ENCODE measurements at places on chromosomes 3 and 15.

GRCh38 chr15:70337277-70338186 is 239.8 kb upstream of the TLE3 start:
- DNase-seq: peak; percentile 37

GRCh38 chr3:173778251-173778650 is 380.7 kb downstream of the NLGN1 start:
- DNase-seq: no peak

DNA sequence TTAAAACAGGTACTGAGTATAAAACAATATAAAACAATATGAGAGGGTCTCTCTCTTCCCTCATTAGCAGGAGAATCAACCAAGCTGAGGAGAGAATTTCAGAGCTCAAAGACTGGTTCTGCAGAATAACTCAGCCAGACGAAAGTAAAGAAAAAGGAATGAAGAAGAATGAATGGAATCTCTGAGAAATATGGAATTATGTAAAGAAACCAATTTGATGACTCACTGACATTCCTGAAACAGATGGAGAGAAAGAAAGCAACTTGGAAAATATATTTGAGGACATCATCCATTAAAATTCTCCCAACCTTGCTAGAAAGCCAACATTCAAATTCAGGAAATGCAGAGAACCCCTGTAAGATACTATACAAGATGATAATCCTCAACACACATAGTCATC is 630.9 kb downstream of the PYDC2 start:
- DNase-seq: peak; percentile 88

DNA sequence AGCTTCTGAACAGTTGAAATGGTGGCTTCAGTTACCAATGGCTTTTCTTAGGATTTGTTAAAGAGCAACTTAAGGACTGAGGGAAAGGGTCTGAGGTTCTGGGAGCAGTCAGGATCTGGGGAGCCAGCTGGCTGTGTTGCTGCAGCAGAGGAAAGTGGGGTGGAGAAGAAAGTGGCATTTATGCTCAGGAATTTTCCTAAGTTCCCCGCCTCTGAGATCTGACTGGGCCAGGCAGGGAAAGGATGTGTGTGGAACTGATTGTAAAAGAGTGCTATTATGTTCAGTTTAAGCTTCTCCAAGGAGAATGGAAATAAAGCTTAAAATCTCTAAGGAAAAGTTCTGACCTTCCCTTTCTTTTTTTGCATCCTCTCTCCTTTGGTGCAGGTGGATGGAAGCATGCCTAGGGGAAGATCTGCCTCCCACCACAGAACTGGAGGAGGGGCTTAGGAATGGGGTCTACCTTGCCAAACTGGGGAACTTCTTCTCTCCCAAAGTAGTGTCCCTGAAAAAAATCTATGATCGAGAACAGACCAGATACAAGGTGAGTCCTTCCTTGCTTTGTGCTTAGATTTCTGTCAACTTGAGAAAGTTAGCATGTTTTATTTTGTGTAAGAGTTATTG is 37.8 kb downstream of the IQGAP1 start:
- peak; percentile 22 for DNase-seq

DNA sequence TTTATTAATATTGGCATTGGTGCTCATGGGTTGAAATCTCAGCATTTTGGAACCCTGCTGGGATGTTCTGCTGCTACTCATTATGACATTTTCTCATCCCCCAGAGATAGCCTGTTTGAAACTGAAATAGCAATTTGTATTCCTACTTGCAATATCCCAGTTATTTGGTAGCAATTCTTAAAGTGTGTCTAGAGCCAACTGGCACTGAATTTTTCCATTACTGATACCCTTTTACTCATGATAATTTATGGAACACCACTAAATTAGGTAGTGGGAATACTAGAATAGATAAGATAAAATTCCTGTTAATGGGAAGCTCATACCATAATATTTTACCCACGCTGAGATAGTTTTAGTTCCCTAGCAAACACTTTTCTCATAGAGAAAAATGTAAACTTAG is 309.3 kb downstream of the SV2B start:
- DNase-seq: no peak

DNA sequence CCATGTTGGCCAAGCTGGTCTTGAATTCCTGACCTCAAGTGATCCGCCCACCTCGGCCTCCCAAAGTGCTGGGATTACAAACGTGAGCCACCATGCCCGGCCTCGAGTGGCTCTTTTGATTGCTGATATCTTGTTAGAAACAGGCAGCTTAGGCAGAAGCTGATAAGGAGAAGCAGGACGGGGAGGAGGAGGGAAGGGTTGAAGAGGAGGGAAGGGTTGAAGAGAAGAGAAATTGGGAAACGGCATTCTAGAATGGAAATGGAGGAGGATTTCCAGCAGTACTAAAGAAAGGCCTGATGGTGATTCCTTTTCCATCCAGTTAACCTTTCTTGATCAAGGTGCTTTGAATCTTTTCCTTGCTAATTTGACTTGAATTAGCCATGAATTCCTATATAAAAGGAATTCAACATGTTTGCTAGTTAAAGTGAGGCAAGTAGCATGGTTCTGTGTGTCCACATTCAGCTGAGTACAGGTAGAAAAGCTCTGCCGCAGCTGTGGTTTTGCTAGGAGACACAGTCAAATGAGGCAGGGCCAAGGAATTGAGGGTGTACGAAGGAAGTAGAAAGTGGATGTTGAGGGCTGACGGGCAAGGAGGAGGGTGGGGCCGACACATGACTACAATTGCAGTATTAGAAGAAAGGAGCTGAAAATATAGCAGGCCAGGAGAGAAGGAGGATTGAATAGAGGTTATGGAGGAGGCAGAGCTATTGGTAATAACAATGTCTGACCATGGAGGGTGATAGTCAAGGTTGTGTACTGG is 27.2 kb upstream of the ATP1B3 start:
- no peak for DNase-seq

- DNase-seq: no peak
Measured at GRCh38 chr15:35702946-35703495, 157.1 kb upstream of the DPH6 start.

- DNase-seq: no peak
Measured at GRCh38 chr3:43024181-43024885, 45.2 kb downstream of the GASK1A start.

DNA sequence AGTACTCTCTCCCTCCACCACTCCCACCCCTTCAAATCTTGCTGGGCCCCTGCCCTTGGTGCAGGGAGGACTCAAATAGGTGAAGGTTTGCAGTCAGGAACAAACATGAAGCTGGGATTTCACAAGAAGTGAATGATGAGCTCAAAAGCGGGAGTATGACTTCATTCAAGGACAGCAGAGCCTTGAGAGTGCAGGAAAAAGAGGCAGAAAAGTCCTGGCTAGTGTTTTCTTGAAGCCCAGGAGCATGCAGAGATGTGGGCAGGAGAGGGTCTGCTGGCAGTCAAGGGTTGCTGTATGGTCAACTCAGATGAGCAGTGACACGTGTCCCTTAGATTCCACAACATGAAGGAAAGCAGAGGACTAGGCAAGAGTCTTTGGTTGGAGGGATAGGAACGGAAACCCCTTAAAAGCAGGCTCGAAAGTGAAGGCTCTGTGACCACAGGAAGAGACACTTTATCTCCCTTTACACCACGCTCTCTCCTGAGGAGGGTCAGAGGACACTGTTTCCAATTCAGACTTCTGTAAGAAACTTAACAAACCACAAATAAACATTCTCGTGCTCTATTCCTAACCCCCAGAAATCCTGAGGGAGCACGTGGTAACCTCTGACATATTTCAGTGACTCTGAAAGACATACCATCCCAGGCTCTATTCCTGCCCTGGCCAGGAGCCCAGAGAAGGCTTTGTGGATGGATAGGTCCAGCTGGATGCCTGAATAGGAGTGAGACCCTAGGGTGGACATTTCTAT is 168.0 kb upstream of the NDN start:
- DNase-seq: no peak

GRCh38 chr15:52246686-52247431 is 48.7 kb downstream of the MYO5C start:
- DNase-seq: peak; percentile 77

DNA sequence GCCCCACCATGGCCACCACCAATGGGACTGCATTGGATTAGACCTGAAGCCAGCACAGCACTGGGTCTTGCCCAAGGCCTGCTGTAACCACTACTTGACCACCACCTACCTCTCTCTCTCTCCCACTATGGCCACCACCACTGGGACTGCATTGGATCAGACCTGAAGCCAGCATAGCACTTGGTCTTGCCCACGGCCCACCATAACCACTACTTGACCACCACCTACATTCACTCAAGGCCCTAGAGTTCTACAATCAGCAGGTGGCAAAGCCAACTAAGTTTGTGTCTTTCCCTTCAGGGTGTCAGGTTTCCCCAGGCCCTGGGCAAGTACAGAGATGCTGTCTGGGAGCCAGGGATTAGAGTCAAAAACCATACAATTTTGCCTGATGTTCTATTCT is 57.6 kb downstream of the ESYT3 start:
- DNase-seq: no peak

DNA sequence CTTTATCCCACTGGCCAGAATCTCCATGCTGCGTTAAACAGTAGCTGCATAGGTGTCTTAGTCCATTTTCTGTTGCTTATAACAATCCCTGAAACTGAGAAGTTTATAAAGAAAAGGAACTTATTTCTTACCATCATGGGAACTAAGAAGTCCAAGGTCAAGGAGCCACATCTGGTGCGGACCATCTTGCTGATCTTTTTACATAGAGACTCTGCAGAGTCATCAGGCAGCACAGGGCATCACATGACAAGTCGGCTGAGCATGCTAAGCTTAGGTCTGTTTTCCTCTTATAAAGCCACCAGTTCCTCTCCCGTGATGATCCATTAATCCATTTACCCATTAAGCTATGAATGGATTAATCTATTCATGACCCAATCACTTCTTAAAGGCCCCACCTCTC is 22.4 kb upstream of the FAM174B start:
- no peak for DNase-seq

- no peak for DNase-seq
Measured at GRCh38 chr15:41908736-41909461, 15.0 kb upstream of the SPTBN5 start.

GRCh38 chr3:148681080-148681479 is 16.6 kb upstream of the AGTR1 start:
- DNase-seq: peak; percentile 25

DNA sequence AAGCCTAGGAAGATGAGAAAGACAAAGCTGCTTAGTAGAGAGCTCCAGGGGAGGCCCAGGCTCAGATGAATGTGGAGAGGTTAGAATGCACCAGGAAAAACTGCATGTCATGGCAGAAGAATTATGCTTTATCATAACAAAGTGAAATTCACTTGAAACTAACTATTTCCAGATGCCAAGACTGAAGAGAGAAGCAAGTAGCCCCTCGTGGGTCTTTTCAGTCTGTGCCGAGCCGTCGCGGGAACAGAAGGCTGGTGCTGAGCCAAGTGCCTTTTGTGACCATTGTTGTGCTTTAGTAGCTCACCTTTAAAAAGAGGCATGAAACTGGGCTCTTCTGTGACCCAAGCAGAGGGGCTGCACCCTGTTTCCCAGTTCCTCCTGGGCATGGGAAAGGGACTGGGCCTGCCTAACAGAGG is 73.2 kb downstream of the CHDH start:
- peak; percentile 87 for DNase-seq

DNA sequence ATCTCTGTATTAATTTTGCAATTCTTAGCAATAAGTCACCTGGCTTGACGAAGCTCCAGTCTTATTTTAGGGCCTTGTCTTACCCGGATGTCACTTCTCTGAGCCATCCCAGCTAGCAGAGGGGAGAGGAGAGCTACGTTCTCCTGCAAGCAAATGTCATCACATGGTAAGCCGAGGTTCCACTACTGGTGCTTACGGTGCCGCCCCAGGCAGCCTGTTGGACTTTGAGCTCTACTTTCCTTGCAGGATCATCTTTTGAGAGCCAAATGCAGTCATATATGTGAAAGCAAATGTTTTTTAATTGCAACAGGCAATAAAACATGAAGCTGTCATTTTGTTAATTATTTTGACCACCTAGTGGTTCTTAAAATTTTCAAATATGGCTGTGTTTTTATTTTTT is 140.9 kb downstream of the FAM43A start:
- DNase-seq: no peak
